Activated naive CD8-positive, alpha-beta T cell treated with anti-CD3 and anti-CD28 coated beads for 36 hours (primary cell): ENCODE measurements at places on chromosomes 5 and 9.

DNA sequence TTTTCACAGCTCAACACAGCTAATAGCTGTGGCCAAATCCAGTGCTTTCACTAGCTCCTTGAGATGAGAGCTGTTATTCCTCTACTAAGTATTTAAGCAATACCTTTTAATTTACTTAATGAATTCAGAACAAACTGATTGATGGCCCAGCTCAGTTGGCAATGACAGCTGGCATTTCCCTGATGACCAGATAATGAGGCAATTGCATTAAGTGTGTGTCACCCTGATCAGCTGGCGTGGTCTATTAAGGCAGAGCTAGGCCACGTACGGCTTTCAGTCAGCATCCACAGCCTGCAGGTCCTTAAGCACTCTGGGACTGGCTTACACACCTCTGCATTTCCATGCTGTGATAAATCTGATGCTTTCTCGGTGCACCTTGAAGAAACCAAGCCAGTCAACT, 34.4 kb downstream of the TTLL11 start:
- DNase-seq = no peak

- DNase-seq = no peak
These were observed 5.3 kb upstream of the BICD2 start for GRCh38 chr9:92769990-92770359.

- no peak for DNase-seq
These were observed 16.9 kb downstream of the LMX1B start for GRCh38 chr9:126630458-126631237.

DNA sequence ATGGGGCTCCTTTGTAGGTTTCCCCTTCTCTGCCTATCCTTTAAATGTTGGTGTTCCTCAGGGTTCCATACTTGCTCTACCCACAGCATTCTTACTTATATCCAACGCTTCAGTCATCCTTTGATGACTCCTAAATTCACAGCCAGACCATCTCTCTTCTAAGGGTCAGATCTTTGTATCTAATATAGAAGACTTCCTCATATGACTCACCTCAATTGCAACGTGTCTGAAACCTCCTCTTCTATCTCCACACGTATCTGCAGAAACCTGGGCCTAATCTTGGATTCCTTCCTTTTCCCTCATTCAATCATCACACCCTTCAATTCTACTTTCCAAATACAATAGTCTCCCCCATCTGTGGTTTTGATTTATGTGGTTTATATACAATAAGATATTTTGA, 68.3 kb downstream of the HMGCR start:
- DNase-seq = no peak

- DNase-seq = no peak
These were observed 72.8 kb downstream of the CD180 start for GRCh38 chr5:67123819-67124218.

- DNase-seq = no peak
These were observed 68.7 kb downstream of the DENND1A start for GRCh38 chr9:123861086-123861755.

DNA sequence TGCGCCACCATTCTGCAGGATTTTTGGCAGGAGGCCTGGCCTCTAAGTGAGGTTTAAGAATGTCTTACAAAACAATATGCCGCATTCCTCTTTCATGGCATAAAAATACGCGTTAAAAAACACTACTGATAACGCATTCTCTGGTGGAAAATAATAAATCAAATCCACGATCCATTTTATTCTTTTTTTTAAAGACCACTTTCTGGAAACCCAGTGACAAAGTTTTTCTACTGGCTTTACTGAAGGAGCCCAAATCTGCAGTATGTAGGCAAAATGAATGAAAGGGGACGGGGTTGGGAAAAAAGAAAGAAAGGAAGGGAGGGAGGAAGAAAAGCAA, 2.0 kb downstream of the SV2C start:
- no peak for DNase-seq

GRCh38 chr9:132372177-132373095, 17.6 kb upstream of the SETX start:
- no peak for DNase-seq

- DNase-seq = peak; percentile 4
These were observed 41.0 kb downstream of the ESM1 start for GRCh38 chr5:54944364-54944763.

- no peak for DNase-seq
These were observed 176.8 kb downstream of the MELK start for GRCh38 chr9:36749461-36749860.

- DNase-seq = no peak
These were observed 75.4 kb downstream of the EMB start for GRCh38 chr5:50365426-50366251.

GRCh38 chr5:152650413-152650812, 245.3 kb upstream of the NMUR2 start:
- no peak for DNase-seq

DNA sequence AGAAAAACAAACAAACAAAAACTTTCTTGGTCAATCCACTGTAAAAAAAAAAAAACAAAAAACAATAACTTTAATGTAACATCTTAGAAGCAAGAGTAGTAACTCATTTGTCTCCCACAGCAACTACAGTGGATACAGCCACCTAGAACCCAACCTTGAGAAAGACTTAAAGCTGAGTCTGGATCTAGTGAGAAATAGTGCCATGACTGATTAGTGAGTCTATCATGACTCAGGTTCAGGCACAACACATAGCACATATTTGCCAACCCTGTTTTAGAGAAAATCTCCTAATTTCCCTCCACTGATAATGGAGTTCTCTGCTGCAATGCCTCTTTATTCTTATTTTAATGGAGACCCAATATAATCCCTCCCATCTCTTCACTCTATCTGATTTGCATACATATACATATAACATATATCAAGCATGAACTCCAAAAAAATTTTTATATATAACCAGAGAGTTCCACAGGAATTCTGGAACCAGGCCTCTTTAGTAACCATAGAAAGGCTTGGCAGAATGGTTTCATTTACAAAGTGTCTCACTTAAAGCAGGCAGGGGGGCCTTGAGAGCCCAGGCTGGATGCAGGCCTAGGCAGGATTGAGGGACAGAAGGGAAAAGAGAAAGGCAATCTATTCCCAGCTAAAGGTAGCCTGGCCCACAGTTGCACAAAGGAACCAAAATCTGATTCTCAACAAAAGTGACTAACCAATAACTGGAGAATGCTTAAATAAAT, 11.9 kb upstream of the NR4A3 start:
- DNase-seq = no peak

- DNase-seq = no peak
These were observed 4.4 kb downstream of the SNX18 start for GRCh38 chr5:54521856-54522479.

DNA sequence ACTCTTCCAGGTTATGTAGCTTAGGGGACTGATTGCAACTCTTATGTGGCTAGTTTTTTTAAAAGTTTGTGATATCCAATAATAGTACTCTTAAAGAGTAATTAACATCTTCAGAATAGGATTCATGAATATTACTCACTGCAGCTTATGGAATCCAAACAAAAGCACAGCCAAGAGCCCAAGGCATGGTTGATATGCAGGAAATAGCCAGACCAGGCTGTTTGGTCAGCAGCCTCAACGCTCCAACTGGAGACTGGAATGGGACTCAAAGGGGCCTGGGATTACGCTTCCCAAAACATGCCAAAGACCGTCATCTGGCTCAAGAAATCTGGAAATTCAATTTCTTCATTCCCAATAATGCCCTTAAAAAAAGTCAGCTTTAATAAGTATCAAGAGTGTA, 268.6 kb downstream of the SEC61B start:
- no peak for DNase-seq

DNA sequence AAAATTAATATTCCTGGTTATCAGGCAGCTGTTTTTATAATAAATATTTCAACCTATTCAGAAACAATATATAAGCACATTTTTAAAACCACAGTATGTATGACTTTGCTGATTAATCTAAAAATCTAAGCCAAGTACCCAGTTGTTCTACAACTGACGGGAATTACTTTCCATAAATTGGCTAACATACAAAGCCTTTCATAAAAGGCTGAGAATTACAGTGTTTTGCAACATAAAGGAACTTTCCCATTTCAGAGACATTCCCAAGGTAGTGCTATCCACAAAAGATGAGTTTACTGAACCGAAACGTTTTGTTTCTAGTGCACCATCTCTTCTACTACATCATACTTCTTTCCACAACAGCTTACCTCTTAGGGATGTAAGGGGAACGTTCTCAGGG, 7.2 kb downstream of the RNF145 start:
- DNase-seq = no peak

GRCh38 chr9:132638240-132638639, 31.5 kb downstream of the DDX31 start:
- no peak for DNase-seq

DNA sequence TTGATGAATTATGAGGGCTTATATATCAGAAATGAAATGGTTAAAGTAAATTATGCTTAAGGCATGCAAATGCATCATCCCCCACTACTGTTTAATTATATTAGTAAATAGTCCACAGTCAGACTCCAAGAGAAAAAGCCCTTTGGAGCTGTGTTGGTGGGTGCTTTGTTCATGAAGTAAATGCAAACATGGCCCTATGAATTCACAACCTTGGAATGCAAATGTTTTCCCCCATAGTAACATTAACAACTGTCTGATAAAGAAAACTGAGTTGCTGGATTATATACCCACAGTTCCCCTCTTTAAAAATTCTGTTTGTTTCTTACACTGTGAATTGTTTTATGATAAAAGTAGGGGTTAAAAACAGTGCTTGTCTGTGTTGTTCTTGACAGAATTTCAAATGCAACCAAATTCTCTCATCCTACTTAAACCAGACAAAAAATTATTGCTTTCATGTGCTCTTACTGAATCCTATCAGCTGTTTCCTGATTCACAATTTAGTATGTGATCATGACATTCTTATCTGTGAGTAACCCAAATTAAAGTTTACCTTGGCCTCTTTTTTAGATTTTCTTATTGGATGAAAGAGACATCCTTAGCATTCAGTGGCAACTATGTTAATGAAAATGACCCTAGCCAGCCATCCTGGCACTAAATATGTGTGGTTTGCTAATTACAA, 48.5 kb upstream of the SNCAIP start:
- no peak for DNase-seq

GRCh38 chr9:86901511-86901910, 45.8 kb downstream of the GAS1 start:
- no peak for DNase-seq

- DNase-seq = no peak
These were observed 31.3 kb downstream of the IPPK start for GRCh38 chr9:92638621-92639101.

DNA sequence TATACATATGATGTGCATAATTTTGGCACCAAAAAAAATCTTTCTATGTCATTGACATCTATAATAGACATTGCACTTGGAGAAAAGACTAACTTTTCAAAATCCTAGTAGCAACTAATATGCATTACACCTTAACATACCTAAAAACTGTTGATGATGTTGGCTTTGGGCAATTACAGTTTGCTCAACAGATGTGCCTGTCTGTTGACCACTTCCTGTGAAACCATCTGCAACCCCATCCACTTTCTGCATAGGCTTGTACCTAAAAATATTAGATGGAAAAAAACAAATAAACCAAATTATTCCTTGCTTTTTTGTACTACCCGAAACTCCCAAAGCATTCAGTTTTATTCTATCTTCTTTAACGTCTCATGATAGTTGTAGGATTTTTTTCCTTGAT, 248.6 kb downstream of the RFX3 start:
- no peak for DNase-seq

GRCh38 chr5:124980163-124980941, 233.9 kb upstream of the ZNF608 start:
- DNase-seq = no peak

DNA sequence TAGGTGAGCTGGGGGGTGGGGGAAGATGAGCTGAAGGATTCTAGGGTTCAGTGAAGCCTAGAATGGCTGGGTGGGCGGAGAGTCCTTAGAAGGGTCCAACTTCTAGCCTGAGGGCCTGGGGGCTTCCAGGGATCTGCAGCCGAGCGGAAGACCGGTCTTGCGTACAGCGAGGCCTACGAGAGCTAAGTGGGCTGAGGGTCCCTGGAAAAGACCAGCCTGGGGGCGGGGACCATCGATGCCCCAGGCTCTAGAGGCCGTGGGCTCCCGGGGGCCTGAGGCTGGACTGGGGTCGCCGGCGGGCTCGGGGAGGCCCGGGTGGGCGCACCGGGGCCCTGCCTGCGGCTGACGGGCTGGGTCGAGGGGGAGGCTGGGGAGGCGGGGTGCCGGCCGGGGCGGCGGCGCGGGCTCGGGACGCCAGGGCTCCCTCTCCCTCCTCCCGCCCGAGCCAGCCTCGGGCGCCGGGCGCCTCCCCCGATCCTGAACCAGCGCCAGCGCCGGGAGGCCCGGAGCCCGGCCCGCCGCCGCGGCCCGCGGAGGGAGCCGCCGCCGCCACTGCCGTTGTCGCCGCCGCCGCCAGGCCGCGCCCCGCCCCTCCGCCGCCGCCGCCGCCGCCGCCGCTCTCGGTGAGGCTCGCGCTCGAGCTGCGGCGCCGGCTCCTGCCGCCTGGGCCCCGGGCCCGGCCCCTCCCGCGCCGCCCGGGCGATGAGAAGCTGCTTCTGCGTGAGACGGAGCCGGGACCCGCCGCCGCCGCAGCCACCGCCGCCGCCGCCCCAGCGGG, at the start of gene MVB12B:
MVB12B (plus strand) TSS at position 602 of the 778 bp plus-strand sequence; CDS start at position 703, 101 bp downstream.
- DNase-seq = peak; percentile 67

DNA sequence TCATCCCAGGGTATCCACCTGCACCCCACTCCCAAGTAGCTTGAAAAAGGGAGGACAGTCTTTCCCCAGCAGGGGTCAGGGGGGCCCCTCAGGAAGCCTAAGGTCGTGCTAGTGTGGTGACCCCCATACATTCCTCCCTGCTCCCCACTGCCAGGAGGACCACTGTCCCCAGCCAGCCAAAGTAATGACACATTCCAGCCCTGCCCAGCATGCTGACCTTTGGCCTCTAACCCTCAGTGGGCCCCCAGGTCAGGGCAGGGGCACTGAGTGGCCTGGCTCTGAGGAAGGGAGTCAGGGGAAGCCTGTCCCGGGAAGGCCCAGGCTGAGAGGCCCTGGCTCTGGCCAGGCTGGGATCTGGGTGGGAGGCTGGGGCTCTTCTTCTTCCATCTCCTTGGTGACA, 8.8 kb downstream of the CPLX2 start:
- DNase-seq = no peak

GRCh38 chr9:70110194-70111041, 66.8 kb downstream of the MAMDC2 start:
- peak; percentile 6 for DNase-seq

GRCh38 chr5:173463207-173463606, 135.0 kb upstream of the STC2 start:
- DNase-seq = no peak

GRCh38 chr9:101618698-101619097, 23.9 kb upstream of the PPP3R2 start:
- DNase-seq = no peak

DNA sequence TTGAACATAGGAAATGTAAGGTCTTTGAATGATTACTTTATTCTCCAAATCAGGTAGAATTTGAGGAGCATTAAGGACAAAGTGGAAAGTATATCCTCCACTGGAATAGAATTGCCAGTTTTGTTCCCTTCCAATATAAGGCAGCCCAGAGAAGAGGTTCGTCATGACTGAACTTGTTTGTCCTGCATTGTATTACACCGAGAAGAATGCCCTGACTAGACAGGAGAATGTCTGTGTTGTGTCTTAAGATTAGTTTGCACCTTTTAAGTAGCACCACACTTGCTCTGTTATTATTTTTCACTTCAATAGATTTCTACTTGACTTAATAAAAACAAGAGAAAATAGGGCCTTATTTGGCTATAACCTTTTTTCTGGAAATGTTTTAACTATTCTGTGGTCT, 586.2 kb upstream of the PTGER4 start:
- DNase-seq = no peak
